ENCODE measurements at places on chromosomes 4 and X. TPM values are rescaled to one million over a fixed set of nuclear protein-coding genes. Genes with fewer than 3 reads are reported as not detected.

- DNase-seq: no peak
These were observed 2233.9 kb upstream of the TENM3 start for GRCh38 chr4:180009316-180009715.

DNA sequence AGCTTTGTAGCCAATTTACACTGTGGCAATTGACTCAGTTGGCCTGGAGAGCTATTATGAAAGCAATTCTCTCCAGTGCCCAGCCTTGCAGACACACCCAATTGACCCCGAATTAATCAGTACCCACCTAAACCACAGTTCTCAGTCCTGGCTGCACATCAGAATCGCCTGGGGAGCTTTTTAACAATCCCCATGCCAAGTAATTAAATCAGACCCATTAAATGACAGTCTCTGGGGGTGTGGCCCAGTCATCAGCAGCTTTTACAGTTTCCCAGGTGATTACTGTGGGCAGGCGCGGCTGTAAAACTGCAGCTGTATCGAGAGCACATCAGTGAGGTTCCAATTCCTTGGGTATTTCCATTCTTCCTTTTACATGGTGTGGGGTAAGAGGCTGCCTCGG is 460.9 kb upstream of the FAT1 start:
- no peak for DNase-seq

GRCh38 chr4:114598191-114599121 is at the start of gene UGT8:
Gene UGT8, plus strand, starts transcription at chr4:114598807. Its CDS starts 24,074 bp downstream, at chr4:114622881.
- DNase-seq: peak; percentile 78

Gene RASGEF1B
- total RNA-seq: 19.2 TPM
